Non-pigmented ciliary epithelial cell (primary cell): ENCODE measurements at places on chromosomes 2 and 18.

DNA sequence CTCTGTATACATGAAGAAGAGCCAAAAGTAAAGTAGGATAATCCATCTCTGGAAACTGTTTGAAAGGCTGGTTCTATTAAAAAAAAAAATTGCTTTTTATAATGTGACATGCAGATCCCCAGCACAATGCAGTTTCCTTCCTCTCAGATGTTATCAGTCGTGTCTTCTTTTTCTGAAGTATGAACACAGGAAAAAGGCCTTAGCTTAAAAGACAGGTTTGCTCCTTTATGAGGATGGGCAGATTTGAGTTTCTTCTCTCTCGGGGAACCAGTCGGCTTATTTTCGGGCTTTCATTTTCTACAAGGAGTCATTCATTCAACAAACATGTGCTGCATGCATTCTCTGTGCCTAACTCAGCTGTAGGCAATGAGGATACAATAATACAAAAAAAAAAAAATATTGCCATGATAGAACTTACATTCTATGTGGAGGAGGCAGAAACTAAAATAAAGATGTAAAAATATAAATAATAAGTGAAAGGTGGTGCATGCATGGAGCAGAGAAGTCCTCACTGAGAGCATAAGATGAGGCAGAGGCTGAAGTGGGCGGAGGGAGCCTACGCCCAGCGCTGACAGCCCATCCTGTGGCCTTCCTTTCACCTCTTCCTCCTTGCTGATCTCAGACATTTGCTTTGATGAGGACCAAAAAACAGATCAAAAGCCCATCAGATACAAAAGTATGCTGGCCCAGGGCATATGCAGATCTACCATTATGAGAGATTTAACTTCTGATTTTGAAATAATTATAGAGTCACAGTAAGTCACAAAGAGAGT is at the start of gene CD226:
TSS of gene CD226 (minus strand) at position 513 of the 773 bp plus-strand sequence. CDS start at position 46, 467 bp downstream.
- DNase-seq = no peak

DNA sequence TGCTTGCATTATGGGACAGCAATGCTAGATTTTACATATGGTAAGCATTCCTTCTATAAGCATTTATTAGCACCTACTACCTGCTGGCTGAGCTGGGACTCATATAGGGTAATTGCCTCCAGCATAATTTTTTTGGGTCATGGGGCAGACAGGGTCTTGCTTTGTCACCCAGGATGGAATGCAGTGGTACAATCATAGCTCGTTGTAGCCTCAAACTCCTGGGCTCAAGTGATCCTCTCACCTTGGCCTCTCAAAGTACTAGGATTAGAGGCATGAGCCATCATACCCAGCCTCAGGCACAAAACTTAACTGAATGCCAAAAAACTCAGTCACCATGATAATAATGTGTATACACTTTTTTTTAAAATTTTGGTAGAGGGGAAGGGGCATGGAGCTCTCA is 35.3 kb downstream of the TMEM237 start:
- no peak for DNase-seq

DNA sequence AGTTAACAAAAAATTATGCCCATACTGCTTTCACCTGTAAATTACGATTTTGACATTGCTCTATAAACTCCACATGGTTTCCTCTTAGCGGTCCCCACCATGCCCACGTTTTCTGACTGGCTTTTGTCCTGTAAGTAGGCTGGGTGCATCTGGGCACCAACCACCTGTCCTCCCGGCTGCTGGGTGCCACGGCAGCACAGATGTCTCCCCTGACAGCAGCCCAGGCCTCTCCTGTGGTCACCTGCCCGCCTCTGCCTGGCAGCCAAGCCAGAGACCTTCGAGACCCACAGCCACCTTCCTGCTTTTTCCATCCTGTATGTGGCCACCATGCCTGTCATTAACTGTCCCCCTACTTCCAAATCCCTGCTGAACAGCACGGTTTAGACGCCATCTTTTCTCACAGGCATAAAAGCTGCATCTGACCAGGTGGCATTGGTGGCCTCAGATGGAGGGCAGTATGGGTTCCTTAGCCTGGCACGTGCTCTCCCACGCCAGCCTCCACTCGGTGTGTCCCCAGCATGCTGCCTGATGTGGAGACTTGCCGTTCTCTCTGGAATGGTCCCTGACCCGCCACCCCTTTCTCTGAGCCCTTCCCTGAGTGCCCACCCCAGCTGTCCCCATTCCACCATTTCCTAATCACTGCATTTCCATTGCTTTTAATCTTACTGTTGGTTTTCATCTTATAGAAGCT is 18.9 kb downstream of the SNORC start:
- no peak for DNase-seq

- DNase-seq = no peak
Observed at GRCh38 chr18:67280486-67281242, 235.9 kb downstream of the DSEL start.

DNA sequence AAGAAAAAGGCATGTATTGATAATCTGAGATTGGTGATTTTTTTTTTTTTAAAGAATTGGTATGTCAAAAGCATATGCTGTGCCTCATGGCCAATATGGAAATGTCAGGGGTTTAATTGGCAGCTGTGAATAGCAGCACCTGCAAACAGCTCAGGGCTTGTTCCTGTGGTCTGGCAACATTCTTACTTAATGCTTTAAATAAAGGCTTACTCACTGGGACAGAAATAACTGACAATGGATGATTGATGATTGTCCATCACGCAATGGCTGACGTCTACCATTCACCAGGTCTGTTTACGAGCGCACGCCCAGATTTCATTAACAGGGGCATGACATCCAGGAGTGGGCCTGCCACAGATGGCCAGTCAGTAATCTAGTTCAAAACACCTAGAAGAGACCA is 66.7 kb downstream of the ETAA1 start:
- no peak for DNase-seq

- no peak for DNase-seq
Observed at GRCh38 chr2:30765876-30766470, 41.3 kb downstream of the CAPN13 start.

DNA sequence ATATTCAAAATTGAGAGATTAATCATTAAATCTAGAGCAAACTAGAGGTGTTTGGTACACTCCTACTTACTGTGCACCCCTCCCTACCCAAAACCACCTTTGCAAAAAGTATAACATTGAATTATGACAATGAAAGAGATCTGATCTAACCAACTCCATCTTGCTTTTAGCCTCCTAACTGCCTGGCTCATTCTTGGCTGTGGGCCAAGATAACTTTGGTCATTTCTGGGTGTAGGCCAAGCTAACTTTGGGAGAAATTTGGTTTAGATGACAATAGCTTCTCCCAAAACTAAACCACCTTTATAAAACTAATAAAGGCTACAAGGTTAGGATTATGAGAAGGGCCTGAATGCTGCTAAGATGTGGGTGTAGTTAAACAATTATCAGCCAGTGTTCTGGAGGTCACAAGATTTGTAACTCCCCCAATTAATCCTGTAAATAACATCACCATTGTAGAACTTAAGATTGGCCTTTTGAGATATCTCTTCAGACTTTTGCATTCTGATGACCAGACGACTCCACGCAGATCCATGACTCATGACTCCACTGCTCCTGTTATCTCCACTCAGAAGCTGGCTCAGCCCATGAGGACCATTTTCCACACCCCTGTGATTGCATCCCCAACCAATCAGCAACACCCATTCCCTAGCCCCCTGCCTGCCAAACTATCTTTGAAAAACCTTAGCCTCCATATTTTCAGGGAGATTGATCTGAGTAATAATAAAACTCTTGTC is 160.2 kb downstream of the FBXO15 start:
- DNase-seq = no peak

DNA sequence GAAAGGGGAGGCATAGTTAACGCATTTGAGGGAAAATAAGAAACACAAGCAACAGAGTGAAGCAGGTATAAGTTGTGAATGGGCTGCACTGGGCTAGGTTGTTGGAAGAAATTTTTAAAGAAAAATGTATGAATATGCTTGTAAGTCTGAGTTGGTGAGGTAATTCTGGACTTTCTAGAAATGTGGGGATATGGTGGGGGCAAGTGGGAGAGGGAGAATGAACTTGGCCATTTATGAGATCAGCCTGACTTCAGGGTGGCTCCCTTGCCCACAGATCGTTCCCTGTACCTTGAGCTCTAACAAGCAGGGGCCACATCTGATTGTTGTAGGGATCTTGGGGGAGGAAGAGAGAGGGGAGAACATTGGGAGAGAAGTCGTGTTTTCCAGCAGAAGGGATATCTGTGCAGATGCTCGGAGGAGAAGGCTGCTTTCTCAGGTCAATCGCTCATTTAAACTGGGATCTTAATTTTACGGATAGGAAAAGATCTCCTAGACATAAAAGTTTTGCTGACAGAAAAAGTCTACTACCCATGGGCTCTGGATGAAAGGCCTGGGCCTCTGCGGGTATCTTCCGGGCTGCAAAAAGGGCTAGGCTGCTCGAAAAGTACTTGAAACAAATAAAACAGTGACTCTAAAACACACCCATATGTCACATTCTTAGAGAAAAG is 42.5 kb upstream of the FZD5 start:
- DNase-seq = no peak

DNA sequence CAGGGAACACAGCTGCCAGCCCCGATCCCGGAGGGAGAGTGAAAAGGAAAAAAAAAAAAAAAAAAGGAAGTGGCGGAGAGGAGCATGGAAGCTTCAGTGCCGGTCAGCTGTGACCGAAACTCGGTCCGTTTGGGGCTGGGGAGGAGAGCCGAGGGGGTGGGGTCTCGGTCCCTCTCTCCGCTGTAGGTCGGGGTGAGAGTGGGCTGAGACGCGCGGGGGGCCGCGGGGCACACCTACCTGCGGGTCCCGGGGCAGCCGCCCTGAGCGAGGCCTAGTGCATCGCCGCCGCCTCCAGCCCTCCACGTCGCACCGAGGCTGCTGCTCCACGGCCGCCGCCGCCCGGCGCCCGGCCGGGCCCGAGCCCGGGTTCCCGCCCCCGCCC is 536 bp downstream of the VPS54 start:
- no peak for DNase-seq

- peak; percentile 68 for DNase-seq
Observed at GRCh38 chr2:58107803-58108710, 61.5 kb downstream of the VRK2 start.

GRCh38 chr18:59484561-59485328 is 125.7 kb upstream of the LMAN1 start:
- DNase-seq = no peak

GRCh38 chr2:131040661-131041401 is 52.4 kb downstream of the FAM168B start:
- DNase-seq = peak; percentile 23

- DNase-seq = no peak
Observed at GRCh38 chr2:23387221-23387550, 2.2 kb downstream of the KLHL29 start.

DNA sequence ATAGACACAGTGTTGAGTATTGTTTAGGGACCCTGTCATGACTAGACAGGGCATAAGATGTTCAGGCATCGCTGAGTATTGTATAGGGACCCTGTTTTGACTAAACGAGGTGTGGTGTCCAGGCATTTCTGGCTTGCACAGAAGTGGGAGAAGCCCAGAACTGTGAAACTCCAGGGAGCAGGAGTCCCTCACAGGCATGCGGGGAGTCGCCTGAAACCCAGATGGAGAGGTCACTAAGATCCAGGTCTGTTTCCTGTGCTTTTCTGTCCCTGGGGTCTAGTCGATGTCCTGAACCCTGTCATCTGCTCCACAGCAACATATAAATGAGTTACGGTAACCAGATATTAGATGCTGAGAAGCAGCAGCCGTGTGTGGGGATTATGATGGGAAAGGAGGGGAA is 469.0 kb upstream of the SALL3 start:
- DNase-seq = no peak

DNA sequence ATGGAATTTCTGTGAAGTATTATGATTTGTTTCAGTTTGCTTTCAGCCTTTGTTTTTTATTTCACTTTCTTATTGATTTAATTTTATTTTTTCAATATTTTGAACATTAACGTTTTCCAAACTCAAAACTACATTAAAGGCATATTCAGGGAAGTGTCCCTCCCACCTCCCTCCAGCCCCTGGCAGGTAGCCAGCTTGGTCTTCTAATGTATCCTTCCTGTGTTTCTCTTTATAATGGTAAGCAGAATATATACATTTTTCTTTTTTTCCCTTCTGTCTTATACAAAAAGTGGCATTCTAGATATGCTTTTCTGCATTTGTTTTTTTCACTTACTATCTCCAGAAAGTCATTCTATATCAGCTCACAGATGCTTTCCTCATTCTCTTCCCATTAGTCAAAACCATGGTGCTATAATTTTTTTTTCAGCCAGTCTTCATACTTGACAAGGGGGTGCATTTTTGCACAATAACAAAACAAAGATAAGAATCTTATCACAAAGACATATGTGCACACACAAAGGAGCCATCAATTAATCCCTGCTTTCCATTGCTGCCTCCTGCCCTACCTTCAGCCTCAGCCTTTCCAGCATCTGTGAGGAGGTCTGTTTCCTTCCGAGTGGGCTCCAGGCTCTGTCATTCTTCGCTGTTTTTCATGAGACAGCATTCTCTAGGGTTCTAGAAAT is 33.7 kb upstream of the TMEM177 start:
- peak; percentile 42 for DNase-seq
